ENCODE measurements at places on chromosomes 6 and 20. TPM values are rescaled to one million over a fixed set of nuclear protein-coding genes. Genes with fewer than 3 reads are reported as not detected.

DNA sequence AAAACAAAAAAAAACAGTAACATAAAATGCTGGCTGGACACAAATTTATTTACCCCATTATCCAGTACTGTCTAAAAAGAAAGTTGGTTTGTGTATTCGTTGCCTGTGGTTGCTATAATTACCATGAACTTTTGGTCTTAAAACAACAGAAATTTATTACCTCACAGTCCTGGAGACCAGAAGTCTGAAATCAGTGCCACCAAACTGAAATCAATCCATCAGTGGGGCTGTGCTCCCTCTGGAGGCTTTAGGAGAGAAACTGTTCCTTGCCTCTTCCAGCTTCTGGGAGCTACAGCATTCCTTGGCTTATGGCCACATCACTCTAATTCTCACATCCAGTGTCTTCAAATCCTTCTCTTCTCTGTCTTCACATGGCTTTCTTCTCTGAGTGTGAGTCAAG is 79.4 kb downstream of the SNX5 start:
- no peak for DNase-seq

DNA sequence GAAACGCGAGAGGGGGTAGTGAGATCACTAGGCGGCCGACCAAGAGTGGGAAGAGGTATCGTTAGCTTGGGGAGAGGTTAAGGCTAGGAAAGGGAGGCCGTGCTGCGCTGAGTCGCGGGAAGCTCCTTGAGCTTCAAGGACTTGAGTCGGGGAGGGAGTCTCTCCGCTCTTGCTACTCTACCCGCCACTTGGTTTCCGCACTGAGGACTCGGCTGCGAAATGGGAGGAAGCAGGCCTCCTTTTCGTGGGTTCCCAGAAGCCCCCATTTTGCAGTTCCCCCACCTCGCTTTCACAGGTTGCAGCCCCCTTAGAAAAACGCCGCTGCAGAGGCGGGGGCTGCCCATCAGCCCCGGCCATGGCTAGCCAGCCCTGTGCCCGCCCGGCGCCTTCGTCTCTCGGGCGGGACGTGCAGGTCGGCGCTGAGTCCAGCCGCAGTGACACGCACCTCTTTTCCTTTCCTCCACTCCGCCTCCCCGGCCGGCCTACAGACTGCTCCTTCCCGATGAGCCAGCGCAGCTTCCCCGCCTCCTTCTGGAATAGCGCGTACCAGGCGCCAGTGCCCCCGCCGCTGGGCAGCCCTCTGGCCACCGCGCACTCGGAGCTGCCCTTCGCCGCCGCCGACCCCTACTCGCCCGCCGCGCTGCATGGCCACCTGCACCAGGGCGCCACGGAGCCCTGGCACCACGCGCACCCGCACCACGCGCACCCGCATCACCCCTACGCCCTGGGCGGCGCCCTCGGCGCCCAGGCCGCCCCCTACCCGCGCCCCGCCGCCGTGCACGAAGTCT is 4.9 kb downstream of the VGLL2 start:
- peak; percentile 74 for DNase-seq

GRCh38 chr6:151148111-151148510 is 91.7 kb upstream of the AKAP12 start:
- no peak for DNase-seq

GRCh38 chr6:138545621-138545980 is 46.3 kb upstream of the NHSL1 start:
- peak; percentile 72 for DNase-seq

DNA sequence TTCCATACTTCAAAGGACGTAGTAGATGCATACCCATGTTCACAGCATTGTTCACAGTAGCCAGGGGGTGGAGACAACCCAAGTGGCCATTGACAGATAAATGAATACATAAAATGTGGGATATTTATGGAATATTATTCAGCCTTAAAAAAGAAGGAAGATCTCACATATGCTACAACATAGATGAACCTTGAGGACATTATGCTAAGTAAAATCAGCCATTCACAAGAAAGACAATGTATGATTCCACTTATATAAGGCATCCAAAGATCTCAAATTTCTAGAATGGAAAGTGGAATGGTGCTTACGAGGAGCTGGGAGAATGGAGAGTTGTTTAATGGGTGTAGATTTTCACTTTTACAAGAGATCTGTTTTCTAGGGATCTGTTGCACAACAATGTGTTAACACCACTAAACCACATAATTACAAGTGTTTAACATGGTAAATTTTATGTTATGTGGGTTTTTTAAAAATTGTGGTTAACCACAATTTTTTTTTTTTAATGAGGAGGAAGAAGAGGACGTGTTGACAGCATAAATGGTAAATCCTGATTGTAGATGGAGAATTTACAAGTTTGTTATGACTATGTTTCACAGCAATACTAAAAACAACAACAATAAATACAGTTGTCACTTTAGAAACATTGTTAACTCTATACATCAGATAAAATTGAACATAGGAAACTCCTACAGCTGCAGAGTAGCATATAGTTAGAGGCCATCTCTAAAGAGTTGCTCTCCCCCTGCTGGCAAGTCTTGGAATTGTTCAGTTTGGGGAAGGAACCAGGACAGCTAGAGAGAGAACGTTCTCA is 41.6 kb downstream of the CCN2 start:
- DNase-seq = peak; percentile 48

- peak; percentile 87 for DNase-seq
Measured at GRCh38 chr20:62558779-62559178, 83.0 kb upstream of the GATA5 start.

Gene CPXM1
- polyA plus RNA-seq = 0.34 TPM

Gene FAM229B
- polyA plus RNA-seq = 11.5 TPM

GRCh38 chr6:106177786-106178185 is 91.7 kb downstream of the PRDM1 start:
- DNase-seq = no peak
